ENCODE measurements at places on chromosomes 12 and 14. TPM values are rescaled to one million over a fixed set of nuclear protein-coding genes. Genes with fewer than 3 reads are reported as not detected.

Gene SRRM4
- total RNA-seq, result not detected

Gene CCDC184
- total RNA-seq, result under 0.01 TPM

Gene KCNJ8
- 0.15 TPM for total RNA-seq

Gene C14orf180
- not detected for total RNA-seq

Gene OTX2
- total RNA-seq, result not detected

Gene CEP170B
- total RNA-seq, result 11.0 TPM

Gene LRRC10
- not detected for total RNA-seq

Gene GALNT9
- 0.76 TPM for total RNA-seq

Gene GPRC5D
- total RNA-seq, result not detected

Gene RPL41
- 2,932 TPM for total RNA-seq

Gene KIF5A
- total RNA-seq, result under 0.01 TPM

Gene ZNF384
- 7.1 TPM for total RNA-seq

Gene PRPH
- total RNA-seq, result not detected

Gene IFNG-AS1
- total RNA-seq, result not detected

Gene MIP
- not detected for total RNA-seq

Gene MGAT4C
- total RNA-seq, result 0.32 TPM

Gene SLC6A13
- total RNA-seq, result not detected

Gene RAPGEF3
- 29.5 TPM for total RNA-seq

Gene CCND2
- total RNA-seq, result 18.2 TPM

Gene SIX6
- total RNA-seq, result not detected

Gene SAMD15
- total RNA-seq, result 4.0 TPM

Gene SOS2
- 17.9 TPM for total RNA-seq

Gene DHRS2
- total RNA-seq, result not detected

Gene DEPDC4
- total RNA-seq, result 0.32 TPM

Gene NINJ2
- not detected for total RNA-seq

Gene TRPV4
- 0.61 TPM for total RNA-seq

Gene DAZAP2
- 58.5 TPM for total RNA-seq

Gene PRIM1
- total RNA-seq, result 22.5 TPM

Gene VRTN
- total RNA-seq, result not detected

Gene AACS
- 35.6 TPM for total RNA-seq

Gene NOVA1
- total RNA-seq, result 2.0 TPM

Gene HOTAIR
- total RNA-seq, result not detected

Gene ANO2
- 16.2 TPM for total RNA-seq

Gene LHX5
- not detected for total RNA-seq

Gene TBC1D30
- total RNA-seq, result 30.2 TPM

Gene GPD1
- not detected for total RNA-seq

Gene BEGAIN
- total RNA-seq, result 0.91 TPM

Gene ACVRL1
- 1,206 TPM for total RNA-seq

Gene HCAR2
- total RNA-seq, result not detected

Gene ARHGEF25
- total RNA-seq, result 8.1 TPM

Gene TBX5
- total RNA-seq, result not detected

Gene PTGER2
- under 0.01 TPM for total RNA-seq

Gene KRT85
- not detected for total RNA-seq

Gene CCDC91
- 17.9 TPM for total RNA-seq

Gene REC8
- 2.6 TPM for total RNA-seq

Gene TMEM30B
- under 0.01 TPM for total RNA-seq

Gene RASSF8
- 85.7 TPM for total RNA-seq

Data from epithelial cell of umbilical artery (primary cell).